ENCODE measurements at places on chromosomes 1 and 21.
A peak's percentile ranks its signal among the peaks of the same experiment; 100 is the strongest.

GRCh38 chr21:26067836-26068594 lies 102.6 kb downstream of the APP start:
- DNase-seq: no peak

DNA sequence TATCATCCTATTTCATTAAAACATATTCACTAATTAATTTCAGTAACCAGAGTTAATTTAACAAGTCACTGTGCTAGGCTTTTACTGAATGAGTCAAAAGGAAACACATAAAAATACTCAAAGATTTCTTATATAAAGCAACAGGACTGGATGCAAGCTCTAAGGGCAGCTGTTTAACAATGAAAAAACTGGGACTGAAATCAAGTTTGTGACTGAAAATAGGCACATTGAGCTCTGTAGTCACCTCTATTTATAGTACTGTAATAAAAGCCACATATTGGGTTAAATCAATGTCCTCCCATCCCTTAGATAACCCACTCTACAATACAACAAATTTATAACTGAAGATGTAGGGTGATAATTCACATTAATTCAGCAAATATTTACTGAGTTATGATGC lies 52.4 kb downstream of the SMYD3 start:
- DNase-seq: no peak

DNA sequence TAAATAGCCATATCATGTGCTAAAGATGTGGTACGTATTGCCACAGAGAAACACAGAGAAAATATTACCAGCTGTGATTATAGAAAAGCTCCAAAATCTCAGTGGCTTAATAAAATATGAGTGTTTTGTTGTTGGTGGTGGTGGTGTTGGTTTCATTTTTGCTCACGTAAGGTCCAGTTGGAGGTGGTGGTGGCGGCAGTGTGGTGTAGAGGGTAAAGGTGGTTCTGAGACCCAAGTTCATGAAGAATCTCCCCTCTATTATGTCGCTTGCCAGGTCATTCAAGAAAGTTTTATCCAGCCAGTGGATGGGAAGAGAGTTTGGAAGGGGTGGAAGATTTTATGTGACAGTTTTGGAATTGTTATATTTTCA lies 217.6 kb upstream of the SAMSN1 start:
- DNase-seq: no peak

DNA sequence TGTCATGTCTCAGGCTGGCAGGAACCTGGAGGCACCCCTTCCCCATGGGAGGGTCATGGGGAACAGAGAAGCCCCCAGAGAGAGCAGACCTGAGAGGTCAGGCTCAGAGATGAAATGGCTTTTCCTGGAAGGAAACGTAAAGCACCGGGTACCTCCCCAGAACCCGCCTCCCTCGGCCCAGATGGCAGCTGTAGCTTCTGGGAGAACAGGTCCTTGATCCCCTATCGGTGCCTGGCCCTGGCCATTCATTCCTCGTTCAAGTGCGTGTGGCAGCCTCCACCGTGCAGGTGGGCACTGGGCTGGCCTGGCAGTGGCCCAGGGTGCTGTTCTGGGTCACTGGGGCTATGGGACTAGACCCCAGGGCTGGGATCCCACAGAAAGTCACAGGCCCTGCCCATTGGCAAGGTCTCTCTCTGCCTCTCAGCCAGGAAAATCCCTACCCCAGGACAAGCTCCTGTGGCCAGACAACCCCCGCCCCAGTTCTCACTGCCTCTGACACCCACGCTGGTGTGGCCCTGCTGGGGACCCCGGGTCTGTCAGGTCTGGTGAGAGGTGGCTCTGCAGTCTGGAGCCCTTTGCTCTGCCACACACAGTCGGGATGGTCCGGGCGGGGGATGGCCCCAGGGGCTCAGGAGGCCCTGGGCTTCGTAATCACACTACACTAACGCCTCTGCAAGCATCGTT lies 183.2 kb upstream of the VAMP3 start:
- no peak for DNase-seq

DNA sequence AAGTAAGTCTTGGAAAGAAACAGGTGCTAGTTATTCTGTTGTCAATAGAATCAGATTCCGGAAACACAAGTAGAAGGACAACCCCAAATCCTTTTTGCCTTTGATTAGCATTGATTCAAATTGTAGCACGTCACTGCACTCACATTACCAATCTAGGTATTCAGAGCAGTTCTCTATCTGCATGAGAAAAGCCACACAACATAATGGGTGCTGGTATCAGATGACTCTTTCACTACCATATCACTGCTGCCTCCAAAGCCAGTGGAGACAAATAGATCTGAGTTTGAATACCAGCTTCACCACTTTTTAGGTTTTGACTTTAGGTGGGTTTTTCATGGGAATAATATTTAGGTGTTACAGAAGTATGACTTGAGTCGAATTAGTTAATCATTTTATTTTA lies 38.9 kb downstream of the RTCA start:
- no peak for DNase-seq

DNA sequence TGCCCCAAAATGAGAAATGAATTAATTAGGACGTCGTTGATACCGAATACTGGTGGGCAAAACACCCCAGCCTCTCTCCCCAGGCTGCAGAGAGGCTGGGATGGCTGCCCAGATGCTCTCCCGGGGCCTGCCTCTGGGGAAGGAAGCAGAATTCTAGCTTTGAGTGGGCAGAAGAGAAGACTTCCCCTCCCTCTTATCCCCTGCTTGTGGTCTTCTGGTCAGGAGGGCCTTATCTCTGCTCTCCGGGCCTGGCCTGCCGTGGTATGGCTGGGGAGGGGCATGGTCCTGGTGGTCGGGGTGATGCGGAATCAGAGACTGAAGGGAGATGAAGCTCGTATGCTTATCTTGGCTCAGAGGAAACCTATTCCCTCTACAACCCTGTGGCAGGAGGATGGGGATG lies 9.8 kb upstream of the CSF3R start:
- no peak for DNase-seq

DNA sequence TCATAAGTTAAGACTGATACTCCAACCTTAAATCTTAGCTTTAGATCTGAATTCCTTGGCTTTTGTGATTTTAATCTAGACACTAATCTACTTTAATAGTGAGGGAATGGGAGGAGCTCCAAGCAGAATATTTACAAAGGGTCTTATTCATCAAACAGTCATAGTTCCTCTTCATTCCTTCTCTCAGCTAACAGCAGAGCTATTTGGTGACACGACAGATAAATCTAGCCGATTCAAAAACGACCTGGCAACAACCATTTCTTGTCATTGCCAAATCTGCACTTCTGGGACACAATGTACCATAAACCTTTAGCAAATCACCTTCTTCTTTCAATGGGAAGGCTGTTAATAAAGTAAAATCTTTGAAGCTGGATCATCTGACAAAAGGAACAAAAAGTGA lies 52.8 kb upstream of the FOXD3 start:
- no peak for DNase-seq

DNA sequence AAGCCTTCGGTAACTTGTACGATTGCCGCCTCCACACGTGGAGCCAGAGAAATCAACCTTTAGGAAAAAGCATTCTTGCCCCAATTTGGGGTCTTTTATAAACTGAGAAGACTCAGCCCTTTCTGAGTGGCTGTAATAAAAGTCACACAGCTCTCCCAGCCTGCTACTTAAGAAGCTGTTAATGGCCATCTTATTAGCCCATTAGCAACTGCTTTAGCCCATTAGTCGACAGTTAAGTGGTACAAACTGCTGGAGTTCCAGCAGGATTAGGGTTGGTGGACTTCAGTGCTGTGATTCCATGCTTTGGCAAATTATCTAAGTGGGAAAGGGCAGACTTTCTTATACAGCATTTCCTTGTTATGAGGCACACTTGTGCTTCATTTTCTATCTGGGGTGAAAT lies 461.3 kb downstream of the RPS6KC1 start:
- no peak for DNase-seq

DNA sequence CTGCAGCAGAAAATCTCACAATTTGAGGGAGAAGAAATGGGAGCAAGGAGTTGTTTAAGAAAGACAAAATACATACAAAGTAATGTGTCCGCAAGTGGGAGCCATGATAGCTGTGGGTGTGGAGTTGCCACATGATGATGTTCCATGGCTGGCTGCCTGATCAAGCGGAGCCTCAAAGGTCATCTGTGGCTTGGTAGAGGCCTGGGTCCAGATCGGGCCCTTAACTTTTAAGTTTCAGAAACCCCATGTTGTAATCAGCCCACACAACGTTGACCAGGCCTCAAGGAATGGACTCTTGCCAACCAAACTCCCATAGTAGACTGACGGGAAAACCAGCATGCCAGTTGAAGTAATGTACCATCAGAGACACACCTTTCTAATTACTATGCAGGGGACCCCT lies 64.7 kb upstream of the ANGPTL1 start:
- no peak for DNase-seq

GRCh38 chr1:62687903-62688686 lies at the start of gene DOCK7:
Gene DOCK7, minus strand, starts transcription at chr1:62688386. Its CDS starts 122 bp downstream, at chr1:62688264.
- peak; percentile 53 for DNase-seq

DNA sequence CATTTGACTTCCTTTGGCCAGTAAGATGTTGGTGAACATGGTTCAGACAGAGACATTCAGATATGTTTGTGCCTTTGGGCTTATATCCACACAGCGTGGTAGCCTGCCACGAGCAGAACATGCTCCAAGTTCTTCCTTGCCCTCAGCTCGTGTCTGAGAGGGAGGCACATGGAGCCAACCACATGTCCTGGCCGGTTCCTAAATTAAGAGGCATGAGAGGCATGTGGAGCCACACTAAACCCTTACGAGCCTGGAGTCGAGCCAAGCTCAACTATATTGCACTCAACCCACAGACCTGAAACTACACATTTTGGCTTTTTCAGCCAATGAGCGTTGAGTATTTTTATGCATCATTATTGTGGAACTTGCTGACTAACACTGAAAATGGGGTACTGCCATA lies 133.7 kb upstream of the KCNK1 start:
- DNase-seq: no peak

GRCh38 chr1:95951371-95952102 lies 717.5 kb downstream of the RWDD3 start:
- no peak for DNase-seq

DNA sequence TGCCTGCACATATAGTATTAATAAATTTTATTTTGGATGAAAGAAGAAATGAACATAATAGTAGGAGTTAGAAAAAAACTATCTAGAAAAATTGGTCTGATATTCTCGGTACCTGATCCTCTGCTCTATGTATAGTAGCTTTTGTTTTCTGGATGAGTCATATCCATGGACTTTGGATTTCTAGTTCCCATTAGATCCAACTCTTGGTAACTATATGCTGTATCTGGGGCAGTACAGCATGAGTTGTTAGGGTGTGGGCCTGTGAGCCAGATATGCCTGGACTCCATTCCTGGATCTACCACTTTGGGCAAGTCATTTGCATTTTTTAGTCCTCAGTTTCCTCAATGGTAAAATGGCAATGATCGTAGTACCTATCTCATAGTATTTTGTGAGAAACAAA lies 372.2 kb upstream of the PKN2 start:
- DNase-seq: no peak

DNA sequence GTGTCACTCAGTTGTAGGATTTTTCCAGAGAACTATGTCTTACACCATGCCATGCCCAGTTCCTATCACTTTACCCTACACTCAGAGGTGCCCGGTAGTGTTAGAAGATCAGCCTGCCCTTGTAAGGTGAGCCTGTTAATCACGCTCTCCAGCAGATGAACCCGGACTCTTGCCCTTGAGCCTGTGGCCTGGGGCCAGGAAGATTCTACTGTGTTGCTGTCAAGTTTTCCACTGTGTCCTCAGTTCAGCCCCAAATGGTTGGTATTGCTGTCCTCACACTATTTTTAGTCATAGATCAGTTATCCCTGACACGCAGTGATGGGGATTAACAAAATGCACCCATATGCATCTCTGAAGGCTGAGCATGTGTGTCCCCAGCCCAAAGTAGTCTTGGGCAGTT lies 105.0 kb upstream of the SPAG17 start:
- DNase-seq: no peak

- no peak for DNase-seq
Observed at GRCh38 chr1:119329541-119330461, 38.8 kb upstream of the HAO2 start.

GRCh38 chr1:8015809-8016165 lies 10.3 kb downstream of the ERRFI1 start:
- DNase-seq: no peak

GRCh38 chr1:84835169-84835568 lies 57.8 kb downstream of the LPAR3 start:
- DNase-seq: no peak

DNA sequence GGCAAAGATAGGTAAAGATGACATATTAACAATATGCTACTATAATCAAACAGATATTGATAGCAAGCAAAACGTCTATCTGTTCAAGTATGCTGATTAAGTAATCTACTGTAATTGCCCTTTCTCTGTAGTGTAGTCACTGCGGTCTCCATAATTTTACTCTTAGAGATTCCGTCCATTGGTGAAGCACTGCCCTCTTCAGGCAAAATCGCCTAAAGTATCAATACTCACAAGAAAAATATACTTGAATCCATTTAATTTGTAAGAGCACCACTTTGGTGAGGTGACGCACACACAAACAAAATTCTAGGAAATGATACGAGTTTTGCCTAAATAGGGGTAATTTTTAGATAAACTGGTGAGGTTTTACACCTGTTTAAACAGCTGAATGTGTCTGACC lies 434.6 kb upstream of the CHRM3 start:
- DNase-seq: no peak

- DNase-seq: no peak
Observed at GRCh38 chr1:35164893-35165292, 28.1 kb downstream of the SFPQ start.

DNA sequence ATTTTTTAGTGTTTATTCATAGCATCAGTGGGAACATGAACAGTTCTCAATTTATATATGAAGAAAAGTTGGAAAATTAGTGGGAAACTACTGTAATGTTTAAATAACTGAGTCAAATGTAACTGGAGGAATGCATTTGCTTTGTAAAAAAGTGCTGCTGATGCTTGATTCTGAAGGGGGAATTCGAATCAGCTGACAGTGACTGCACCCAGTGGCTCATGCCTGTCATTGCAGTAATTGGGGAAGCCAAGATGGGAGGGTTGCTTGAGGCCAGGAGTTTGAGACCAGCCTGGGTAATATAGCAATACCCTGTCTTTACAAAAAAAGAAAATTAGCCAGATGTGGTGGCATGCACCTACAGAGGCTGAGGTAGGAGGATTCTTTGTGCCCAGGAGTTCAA lies 398.4 kb downstream of the ZP4 start:
- DNase-seq: peak; percentile 3

- DNase-seq: no peak
Observed at GRCh38 chr1:21605964-21606705, 63.0 kb downstream of the RAP1GAP start.

- no peak for DNase-seq
Observed at GRCh38 chr1:60867782-60868181, 214.6 kb upstream of the NFIA start.

DNA sequence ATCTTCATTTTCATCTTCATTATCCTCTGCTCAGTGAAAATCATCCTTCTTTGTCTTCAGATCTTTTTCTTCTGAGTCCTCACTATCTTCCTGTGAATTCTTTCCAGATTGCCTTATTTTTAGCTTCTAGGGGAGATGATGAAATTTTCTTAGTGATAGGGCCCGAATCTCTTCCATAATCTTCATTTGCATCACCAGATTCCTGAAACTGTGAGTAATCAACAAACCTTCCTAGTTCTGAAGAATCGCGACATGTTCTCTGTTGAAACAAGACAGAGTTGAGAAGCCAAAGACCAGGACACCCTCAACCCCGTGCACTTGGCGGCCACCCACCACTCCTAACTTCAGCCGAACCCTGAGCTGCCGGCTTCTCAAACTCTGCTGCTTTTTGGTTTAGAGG lies 92.8 kb upstream of the CDC42BPA start:
- DNase-seq: no peak

- DNase-seq: no peak
Observed at GRCh38 chr1:172581273-172581672, 48.3 kb downstream of the SUCO start.

- DNase-seq: no peak
Observed at GRCh38 chr1:54681358-54681757, 34.3 kb upstream of the TTC4 start.

GRCh38 chr1:12477936-12478611 lies 139.9 kb downstream of the DHRS3 start:
- peak; percentile 26 for DNase-seq
